Fibroblast of pulmonary artery (primary cell): ENCODE measurements at places on chromosomes 1 and 21.

DNA sequence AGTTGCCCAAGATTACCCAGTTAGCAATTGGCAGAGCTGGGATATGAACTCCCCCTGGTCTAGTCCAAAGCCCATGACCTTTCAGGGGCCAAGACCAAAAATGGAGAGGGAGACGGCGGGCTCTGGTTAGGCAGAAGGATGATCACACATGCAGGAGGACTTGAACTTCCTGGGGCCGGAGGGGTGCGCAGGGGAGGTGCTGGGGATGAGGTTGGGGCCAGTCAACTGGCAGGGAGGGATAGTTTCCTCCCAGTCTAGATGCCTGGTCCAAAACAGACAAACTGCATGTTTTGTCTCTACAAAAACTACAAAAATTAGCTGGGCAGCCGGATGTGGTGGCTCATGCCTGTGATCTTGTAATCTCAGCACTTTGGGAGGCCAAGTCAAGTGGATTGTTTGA lies 78.1 kb downstream of the NKAIN1 start:
- no peak for DNase-seq

DNA sequence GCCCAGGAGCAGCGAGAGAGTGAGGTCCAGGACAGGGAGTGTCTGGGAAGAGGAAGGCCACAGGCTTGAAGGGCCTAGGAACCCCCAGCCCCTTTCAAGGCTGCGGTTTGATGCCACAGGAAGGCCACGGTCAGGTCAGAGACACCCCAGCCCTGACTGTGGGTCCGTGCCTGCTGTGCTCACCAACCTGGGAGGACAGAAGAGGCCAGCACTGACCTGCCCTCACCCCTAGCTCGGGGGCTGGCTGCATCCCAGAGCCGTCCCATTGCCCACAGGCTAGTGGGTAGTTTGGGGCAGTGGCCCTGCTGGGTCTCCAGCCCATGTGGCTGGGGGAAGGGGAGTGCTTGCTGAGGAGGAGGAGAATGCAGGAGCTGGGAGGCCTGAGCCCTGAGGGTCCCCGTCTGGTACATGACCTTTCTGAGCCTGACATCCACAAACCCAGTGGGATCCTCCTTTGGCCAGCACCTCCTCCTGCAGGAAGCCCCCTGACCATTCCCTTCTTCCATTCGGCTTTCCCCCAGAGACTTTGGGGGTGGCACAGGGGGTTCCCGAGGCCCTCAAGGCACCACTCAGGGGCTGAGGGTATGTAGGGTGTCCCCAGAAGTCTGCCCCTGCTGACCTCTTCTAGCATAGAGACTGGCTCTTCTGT lies 54.3 kb downstream of the WNT9A start:
- no peak for DNase-seq

GRCh38 chr1:88104236-88104635 lies 579.8 kb upstream of the PKN2 start:
- peak; percentile 29 for DNase-seq

- no peak for DNase-seq
Observed at GRCh38 chr1:226304291-226304955, 4.5 kb downstream of the LIN9 start.

GRCh38 chr1:3899754-3900149 lies 320 bp downstream of the C1orf174 start:
- DNase-seq = no peak

DNA sequence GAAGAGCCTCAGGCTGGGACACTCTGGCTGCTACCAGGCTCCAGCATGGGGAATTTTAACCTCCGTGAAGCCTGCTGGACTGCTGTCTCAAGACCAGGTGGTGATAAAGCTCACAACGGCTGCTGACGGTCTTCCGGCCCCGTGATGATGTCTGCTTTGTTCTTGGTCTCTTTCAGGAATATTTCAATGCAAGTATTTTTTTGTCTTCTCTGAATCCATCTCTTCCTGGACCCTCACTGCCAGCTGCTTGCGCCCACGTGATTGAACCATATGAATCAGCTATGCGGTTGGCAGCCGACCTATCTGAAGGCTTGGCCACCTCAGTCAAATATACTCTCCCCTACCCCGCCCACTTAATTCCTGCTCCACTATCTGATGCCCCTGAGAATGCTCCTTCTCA lies 14.6 kb upstream of the SLC6A17 start:
- DNase-seq = no peak

DNA sequence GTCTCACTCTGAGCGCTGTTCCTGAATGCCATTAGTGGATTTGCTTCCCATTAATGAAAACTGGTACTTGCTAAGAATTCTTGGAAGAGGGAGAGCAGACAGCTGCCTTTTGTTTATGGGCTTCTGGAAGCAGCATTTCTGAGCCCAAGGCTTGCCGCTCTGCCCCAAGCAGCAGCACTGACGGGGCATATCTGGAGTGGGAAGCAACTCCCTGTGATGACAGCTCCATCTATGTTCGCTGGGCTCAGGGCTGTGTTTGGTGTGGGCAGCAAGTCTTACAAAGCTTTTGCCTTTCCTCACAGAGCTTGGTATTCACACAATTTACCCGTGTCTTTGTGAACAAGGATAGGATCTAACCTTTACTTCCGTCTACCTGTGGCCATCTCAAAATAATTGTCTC lies 72.2 kb downstream of the DDX20 start:
- DNase-seq = no peak

DNA sequence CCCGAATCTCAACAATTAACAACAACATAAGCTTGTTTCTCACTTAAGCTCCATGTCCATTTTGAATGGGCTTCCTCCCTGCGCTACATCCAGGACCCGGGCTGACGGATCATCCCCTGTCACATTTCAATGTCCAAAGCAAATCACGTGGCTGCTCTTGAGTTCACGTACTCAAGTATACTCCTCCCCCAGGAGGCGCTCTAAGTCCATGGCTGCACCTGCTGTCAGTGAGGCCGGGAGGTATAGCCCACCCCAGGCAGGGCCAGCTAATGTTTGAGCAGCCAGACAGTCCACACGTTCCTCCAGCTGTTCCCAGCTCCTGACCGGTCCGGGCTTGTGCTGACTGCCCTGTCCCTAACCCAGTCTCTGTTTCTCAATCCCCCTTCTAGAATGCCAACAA lies 220.8 kb downstream of the SLC35F3 start:
- DNase-seq = no peak

GRCh38 chr1:230147253-230148125 lies 80.5 kb downstream of the GALNT2 start:
- DNase-seq = no peak

GRCh38 chr1:35555601-35556477 lies 1.4 kb downstream of the KIAA0319L start:
- no peak for DNase-seq

- no peak for DNase-seq
Observed at GRCh38 chr1:3466366-3467075, 12.1 kb downstream of the ARHGEF16 start.

DNA sequence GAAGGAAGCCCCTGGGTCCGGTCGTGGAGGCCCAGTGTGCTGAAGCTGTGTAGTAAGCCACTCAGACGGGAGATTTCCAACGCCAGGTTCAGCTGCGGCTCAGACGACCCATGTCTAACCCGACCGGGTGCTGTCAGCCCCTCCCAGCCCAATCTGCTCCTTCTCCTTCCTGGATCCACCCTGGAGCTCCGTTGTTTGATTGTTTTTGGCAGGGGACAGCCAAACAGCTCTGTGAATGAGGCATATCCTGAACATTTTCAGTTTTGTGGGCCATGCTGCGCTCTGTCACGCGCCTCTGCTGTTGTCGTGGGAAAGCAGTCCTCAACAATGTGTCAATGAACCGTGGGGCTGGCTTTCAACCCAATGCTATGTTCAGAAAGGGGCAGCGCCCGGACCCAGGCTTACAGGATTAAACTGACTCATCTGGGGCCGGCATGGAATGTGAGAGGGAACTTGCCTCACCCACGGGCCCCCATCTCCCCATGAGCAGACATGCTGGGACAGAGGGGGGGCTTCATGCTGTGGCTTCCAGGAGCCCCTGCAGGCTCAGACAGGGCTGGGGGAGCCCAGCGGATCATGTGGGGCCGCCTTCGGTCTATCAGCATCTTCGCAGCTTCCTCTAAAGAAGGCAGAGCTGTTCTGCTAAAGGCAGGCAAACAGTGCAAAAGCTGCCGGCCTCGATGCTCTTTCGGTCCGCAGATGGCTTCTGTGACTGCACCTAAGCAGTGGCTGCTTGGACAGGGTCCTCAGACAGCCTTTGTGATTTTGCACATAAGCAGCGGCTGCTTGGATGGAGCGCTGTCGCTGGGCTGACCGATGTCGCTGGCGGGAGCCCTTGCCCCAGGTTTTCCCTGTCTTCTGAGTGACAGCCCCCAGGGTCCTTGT lies 101.7 kb downstream of the RIPK4 start:
- DNase-seq = peak; percentile 66

DNA sequence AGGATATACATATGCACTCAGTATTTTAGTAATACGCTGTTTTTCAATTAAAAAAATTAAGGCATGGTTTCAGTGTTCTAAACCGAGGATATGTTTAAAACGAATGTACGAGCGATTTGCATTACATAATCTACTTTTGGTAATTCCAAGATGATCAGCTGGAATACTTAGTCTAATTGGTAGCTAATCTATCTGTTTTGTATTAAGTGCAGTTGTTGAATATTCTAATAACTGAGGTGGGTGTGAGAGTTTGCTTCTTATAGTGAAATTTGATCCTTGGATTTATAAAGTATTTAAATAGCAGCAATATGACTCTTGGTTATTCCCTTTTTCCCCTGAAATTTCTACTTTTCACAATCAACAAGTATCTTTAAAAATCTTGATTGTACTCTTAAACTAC lies 1.3 kb downstream of the RNF2 start:
- no peak for DNase-seq

GRCh38 chr1:14507262-14507661 lies 91.2 kb upstream of the KAZN start:
- no peak for DNase-seq

DNA sequence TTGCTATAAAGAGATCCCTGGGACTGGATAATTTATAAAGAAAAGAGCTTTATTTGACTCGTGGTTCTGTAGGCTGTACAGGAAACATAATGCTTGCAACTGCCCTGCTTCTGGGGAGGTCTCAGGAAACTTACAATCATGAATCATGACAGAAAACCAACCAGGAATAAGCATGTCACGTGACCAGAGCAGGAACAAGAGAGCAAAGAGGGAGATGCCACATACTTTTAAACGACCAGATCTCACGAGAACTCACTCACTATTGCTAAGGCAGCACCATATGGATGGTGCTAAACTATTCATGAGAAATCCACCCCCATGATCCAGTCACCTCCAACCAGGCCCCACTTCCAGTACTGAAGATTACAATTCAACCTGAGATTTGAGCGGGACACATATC lies 49.8 kb upstream of the RCC1 start:
- DNase-seq = peak; percentile 85

GRCh38 chr1:162629077-162629627 lies 3.1 kb upstream of the DDR2 start:
- DNase-seq = no peak

- peak; percentile 71 for DNase-seq
Observed at GRCh38 chr1:93021539-93022134, 57.4 kb upstream of the MTF2 start.

- DNase-seq = peak; percentile 99
Observed at GRCh38 chr1:201593200-201593921, 54.4 kb downstream of the NAV1 start.

GRCh38 chr1:234722904-234723720 lies 113.1 kb upstream of the IRF2BP2 start:
- peak; percentile 95 for DNase-seq

GRCh38 chr1:247531937-247532336 lies 4.3 kb downstream of the OR2C3 start:
- no peak for DNase-seq

DNA sequence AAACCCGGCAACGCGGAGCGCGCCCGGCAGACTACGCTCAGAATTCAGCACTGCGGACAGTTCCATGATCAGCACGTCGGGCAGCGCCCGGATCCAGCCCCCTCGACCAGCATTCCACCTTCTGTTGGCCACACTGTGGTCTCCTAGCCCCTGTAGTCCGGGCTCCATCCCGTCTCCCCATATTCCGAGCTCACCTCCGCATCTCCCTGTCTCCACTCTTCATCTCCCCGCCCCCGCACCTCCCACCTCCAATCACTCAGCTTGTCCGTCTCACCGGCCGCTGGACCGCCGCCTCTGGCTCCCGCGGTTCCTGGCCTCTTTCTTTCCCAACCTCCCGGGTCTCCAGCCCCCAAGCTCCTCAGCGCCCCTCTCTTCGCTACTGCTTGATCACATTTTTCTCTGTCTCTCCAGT lies 500 bp downstream of the EPHA10 start:
- DNase-seq = peak; percentile 60

GRCh38 chr1:7938070-7938469 lies 2.6 kb downstream of the TNFRSF9 start:
- DNase-seq = no peak

- DNase-seq = no peak
Observed at GRCh38 chr1:110176299-110176956, 26.1 kb downstream of the SLC6A17 start.

- no peak for DNase-seq
Observed at GRCh38 chr1:24111262-24111995, 506 bp downstream of the MYOM3 start.

DNA sequence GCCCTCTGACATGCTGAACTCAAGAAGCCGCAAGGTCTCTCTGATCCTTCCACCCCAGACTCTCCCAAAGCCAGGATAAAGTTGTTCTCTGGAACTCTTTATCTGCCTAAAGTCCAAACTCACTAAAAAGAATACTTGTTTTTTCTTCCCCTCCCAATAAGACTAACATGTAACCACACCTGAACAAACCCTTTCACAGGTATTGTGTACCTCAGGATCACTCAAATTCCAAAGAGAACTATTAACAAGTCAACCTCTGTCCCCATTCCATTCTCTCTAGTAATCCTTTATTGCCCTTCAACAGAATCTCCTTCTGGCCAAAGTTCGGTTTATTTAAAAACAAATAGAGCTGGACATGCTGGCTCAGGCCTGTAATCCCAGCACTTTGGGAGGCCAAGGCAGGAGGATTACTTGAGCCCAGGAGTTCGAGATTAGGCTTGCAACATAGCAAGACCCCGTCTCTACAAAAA lies 4.1 kb upstream of the TOE1 start:
- no peak for DNase-seq

DNA sequence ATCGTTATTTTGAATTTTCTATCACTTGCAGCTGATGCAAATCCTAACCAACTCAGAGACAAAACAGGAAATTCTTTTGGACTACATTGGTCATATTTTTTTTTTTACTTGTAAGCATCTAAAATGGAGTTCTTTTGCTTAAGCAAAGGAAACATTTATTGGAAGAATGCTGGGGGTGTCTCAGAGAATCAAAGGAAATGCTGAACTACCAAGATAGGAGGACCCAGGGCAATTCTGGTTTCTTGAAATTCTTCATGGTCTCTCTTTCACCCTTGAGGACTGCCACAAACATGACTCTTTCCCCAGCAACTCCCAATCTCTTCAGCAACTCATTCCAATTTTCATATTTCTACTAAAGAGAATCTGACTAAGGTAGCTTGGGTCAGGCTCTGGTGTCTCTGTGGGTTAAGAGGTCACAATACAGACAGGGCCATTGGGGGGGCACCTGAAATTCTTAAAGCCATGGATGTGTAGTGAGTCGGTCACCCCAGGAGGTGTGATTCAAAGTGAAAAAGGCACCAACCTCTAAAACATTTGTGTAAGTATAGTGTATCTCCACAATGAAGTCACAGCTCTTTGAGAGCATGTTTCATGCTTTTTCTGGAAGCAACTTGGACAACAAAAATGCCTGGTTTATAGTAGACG lies 171.1 kb upstream of the FGGY start:
- no peak for DNase-seq

- DNase-seq = peak; percentile 83
Observed at GRCh38 chr1:159996653-159997052, 35.1 kb downstream of the PIGM start.
